Right renal cortex interstitium (tissue), 3 donors: ENCODE measurements at places on chromosomes 2 and 18.

- DNase-seq = no peak
Measured at GRCh38 chr2:237669283-237669627, 41.9 kb downstream of the LRRFIP1 start.

GRCh38 chr18:44508474-44508873, 172.2 kb upstream of the SETBP1 start:
- no peak for DNase-seq

GRCh38 chr2:1850031-1850430, 105.7 kb upstream of the PXDN start:
- no peak for DNase-seq

DNA sequence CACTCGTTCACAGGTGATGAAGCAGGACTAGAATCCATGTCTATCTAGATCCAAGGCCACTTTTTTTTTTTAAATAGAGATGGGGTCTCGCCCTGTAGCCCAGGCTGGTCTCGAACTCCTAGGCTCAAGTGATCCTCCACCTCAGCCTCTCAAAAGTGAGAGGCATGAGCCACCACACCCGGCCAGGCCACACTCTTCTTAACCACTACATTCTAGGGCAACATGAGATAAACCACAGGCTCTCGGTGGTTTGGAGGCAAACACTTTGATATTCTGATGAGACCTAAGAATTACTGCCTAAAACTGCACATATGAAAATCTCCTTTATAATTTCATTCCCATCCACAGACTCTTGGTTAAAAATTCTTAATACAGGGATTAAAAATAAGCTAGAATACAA, 51.8 kb downstream of the USP34 start:
- no peak for DNase-seq

GRCh38 chr2:118169359-118170005, 81.2 kb downstream of the INSIG2 start:
- DNase-seq = no peak

DNA sequence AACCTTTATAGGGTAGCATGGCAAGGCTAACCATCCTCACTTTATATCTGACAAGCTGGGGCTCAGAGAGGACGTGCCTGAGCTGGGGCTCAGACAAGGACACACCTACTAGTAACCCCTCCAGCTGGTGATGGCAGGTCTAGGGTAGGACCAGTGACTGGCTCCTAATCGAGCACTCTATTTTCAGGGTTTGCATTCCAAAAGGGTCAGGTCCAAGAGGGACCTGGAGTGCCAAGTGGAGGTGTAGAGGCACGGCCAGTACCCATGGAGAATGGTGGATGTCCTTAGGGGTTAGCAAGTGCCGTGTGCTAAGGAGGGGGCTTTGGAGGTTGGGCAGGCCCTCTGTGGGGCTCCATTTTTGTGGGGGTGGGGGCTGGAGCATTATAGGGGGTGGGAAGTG, 1.2 kb upstream of the DES start:
- DNase-seq = no peak

DNA sequence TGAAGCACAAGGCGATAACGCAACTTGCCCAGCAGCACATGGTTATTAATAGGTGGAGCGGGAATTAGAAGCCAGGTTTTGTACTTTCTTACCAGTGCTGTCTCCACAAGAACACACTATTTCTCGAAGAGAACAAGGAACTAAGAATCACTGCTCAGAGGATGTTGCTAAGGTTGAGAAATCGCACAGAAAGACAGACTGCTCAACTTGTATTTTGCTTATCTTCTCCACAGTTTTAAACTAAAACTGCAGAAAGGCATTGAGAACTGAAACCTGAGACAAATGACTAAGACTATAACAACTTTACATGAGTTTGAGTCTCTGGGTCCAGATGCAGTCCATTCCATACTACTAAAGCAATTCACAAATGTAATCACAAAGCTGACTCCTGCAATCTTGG, 6.2 kb downstream of the PRKD3 start:
- DNase-seq = no peak

- DNase-seq = no peak
Measured at GRCh38 chr2:51628917-51629316, 597.0 kb upstream of the NRXN1 start.

DNA sequence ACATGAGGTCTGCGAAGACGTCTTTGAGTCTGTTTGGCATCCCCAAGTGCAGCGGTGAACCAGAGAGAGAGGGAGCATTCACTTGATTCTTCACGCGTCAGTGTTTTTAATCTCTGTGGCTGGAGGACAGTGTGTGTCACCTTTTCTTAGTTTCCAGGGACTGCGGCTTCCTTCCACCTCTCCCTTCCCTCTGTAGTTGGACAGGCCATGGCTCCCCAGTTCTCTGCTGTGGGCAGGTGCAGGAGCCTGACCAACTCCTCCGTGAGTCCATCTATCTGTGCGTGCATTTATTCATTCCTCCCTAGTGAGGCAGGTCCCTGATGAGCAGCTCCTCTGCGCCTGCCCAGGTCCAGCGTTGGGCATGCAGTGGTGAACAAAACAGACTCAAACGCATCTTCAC, 42.9 kb downstream of the AGAP1 start:
- DNase-seq = no peak

- no peak for DNase-seq
Measured at GRCh38 chr18:23146861-23147469, 11.7 kb downstream of the CABLES1 start.

DNA sequence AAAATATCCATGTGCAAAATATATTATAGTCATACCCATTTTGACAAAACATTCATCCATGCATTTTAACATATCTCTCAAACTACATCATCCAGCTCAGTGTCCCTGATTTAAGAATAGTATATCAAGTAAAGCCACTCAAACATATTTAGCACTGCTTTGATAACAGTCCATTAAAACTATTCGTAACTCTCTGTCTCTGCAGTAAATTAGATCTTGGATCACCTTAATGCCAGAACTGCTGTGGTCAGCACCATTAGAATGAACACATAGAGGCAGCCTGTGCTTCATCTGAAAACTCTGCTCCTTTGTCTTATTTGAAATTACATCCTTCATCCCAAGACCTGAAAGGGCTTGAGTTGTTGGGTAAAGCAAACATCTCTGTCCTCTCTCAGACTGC, 234.0 kb downstream of the MBD2 start:
- DNase-seq = no peak

GRCh38 chr2:43762286-43762685, 11.6 kb upstream of the DYNC2LI1 start:
- no peak for DNase-seq

DNA sequence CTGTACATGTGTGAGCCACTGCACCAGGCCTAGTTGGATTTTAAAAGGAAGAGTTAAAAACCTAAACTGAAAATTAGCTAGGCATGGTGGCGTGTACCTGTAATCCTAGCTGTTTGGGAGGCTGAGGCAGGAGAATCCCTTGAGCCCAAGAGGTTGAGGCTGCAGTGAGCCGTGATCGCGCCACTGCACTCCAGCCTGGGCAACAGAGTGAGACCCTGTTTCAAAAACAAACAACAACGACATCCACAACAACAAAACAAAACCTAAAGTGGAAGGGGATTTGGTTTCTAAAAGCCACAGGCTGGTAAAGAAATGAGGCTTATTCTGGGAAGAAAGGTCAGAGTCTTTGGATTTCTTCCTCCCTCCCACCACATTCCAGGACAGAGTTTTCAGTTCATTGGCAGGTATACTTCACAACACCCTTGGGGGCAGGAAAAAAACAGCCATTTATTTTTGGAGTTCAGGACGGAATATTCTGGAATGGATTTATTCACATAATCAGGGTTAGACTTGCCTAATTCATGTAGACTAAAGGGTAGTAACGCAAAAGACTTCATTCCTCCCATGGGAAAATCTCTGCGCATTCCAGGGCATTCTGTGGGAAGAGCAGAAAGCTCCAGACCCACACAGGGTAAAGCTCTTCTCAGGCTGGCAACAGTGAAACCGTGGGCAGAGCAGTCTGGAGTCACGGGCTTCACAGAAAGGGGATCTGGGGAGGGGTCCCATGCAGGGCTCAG, 34.9 kb downstream of the TEX44 start:
- no peak for DNase-seq

- DNase-seq = no peak
Measured at GRCh38 chr18:58393295-58393694, 235.6 kb downstream of the ALPK2 start.

GRCh38 chr2:72788756-72789155, 37.1 kb downstream of the EXOC6B start:
- no peak for DNase-seq

DNA sequence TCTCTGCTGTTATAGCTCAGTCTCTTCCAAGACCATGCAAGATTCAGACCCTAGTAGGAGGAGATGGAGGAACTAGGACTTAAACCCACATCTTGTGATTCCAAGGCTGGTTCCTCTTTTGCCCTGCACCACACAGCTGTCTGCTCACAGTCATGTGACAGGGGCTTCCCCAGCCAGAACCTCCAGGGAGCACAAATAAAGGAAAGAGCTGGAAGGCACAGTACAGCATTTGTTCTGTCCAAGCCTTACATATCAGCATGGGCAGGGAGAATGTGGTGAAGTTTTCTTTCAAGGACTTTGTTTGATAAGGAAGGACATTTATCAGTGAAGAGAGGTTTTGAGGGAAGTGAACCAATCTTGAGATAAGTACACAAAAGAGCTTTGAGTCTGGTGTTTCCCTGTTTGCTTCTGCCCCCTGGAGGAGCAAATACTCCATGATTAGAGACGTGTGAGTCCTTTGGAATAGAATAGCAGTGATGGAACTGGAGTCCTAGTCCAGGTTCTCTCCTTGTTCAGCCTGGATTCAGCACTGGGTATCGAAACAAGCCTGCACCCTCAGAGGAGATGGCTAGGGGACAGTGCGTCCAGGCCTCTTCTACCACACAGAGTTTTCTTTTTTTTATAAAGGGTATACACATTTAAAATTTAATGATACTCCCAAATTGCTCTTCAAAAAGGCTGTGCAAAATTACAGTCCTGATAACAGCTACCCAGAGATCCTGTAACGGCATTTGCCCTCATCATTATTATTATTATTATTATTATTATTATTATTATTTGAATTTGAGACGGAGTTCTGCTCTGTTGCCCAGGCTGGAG, 24.6 kb upstream of the CASP10 start:
- DNase-seq = peak; percentile 49

DNA sequence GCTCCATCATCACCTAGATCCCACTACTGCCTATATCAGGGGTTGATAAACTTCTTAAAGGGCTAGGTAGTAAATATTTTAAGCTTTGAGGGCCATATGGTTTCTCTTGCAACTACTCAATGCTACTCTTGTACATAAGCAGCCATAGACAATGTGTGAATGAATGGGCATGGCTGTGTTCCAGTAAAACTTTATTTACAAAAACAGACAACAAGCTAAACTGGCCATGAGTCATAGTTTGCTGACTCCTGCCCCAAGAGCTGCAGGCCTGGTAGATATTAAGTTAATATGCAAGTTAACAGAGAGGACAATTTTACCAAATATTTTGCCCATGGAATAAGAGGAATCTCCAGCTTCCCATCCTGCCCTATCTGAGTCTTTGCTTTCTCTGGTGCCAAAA, 29.8 kb upstream of the MYO3B start:
- DNase-seq = no peak

DNA sequence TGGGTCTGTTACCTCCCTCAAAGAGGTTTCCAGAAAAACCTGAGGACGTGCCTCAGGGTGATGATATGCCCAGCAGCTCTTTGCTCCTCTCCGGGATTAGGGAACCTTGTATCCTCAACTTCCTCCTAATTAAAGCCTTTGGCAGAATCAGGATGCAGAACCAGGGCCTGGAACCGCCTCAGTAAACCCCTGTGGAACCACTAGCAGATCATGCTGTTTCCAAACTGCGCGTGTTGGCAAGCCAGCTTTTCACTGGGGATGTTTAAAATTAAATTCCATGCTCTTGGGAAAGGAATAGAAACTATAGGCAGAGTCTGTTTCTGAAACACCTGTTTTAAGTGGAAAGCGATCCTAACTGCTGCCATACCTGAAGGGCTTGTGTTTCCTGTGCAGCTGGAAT, 26.4 kb downstream of the CRIM1 start:
- no peak for DNase-seq

GRCh38 chr2:74447230-74447999, 5.7 kb upstream of the RTKN start:
- DNase-seq = no peak

- DNase-seq = no peak
Measured at GRCh38 chr2:203804764-203805485, 62.6 kb upstream of the CTLA4 start.

GRCh38 chr18:8994603-8995002, 107.9 kb upstream of the NDUFV2 start:
- no peak for DNase-seq

- no peak for DNase-seq
Measured at GRCh38 chr2:44840503-44840850, 101.0 kb upstream of the SIX3 start.

DNA sequence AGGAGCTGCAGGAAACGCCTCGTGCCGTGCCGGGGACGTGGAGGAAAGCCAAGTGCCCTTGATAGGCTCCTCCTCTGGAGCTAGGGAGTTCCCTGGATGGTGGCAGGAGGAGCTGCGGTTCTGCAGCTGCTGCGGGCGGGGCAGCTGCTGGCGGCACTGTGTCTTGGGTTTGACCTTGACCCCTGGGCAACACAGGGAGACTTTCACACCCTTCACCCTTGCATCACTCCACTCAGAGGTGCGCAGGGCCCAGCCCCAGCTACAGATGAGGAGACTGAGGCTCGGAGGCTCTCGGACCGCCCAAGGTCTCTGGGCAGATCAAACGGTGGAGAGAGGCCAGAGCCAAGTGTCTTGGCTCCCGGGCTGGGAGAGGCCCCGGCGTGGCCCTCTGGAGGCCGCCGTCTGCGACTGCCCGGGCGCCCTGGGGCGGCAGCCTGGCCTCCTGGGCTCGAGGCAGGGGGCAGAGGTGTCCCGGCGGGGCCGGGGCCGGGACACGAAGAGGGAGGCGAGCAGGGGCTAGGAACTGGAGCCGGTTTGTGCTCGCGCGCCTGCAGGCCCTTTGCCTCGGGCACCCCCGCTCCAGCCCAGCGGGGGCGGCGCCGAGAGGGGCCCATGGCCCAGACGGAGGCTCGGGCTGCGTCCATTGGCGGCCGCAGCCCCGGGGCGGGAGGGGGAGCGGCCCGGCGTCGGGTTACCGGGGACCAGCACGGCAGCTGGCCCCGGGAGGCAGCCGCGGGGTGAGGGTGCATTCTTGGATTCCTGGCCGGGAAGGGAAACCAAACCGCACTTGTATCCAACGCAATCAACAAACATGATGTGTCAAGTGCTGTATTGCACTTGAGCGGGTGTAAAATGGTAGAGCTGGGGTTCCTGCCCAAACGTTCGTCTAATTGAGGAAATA, 129.6 kb upstream of the SLC1A4 start:
- DNase-seq = no peak

- no peak for DNase-seq
Measured at GRCh38 chr2:220936641-220937197, 635.4 kb downstream of the EPHA4 start.

- no peak for DNase-seq
Measured at GRCh38 chr2:54081574-54081973, 33.8 kb upstream of the ACYP2 start.

DNA sequence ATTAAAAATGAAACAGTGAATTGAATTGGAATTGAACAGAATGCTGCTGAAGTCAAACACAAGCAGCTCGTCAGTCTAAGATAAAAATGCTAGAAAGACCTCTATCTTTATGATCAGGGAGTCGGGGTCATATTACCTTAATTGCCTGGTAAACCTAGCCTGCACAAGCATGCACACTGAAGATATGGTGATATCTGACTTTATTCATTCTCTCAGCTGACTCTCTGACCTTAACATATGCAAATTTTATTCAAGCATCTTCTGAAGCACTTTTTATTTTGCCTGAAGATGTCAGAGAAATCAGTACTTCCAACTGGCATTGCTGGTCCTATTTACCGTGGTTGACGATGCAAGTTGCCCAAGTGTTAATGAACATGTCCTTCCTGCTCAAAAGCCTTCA, 56.4 kb downstream of the DNER start:
- no peak for DNase-seq
